NCI-H2171 (cell line): ENCODE measurements at places on chromosomes 5 and 9.

GRCh38 chr5:91074615-91075014 is 308.5 kb downstream of the ARRDC3 start:
- no peak for DNase-seq

GRCh38 chr5:73693573-73694061 is 67.6 kb downstream of the ARHGEF28 start:
- DNase-seq = no peak

DNA sequence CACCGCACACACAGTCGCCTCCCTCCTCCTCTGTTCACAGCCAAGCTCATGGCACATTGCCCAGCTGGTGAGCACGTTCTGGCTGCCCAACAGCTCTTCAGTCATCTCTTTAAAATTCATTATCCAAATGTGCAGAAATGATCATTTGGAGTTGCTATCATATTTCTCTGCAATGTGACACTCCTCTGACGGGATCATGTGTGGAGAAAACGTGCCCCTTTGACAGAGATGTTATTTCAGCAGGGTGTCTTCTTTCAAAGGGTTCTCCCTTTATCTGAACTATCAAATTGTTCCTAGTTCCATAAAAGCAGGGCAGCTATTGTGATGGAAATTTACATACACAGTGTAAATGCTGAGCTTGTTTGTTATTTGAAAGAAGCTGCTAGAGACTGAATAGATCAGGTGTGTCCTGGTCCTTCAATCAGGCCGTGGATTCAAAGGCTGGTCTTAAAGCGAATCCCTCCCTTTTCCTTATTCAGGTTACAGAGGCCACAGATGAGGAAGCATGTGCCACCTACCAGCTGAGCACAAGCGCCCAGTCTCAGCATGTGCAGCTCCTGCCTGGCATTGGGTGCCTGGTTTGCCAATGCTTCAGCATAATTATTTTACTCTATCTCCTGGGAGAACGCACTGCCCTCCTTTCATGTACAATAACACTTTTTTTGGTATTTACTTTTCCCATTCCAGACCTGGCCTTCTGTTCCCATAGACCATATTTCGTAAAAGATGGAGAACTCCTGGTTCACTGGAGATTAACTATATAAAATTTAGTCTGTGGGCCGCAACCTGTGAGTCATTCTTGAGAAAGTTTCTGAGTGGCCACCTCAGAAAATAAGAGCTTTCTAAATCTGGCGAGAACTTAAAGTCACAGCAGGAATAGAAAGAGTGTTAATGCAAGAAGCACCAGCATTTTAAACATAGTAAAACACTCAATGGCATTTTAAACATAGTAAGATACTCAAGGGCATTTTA is 433.7 kb downstream of the ENC1 start:
- DNase-seq = peak; percentile 75

DNA sequence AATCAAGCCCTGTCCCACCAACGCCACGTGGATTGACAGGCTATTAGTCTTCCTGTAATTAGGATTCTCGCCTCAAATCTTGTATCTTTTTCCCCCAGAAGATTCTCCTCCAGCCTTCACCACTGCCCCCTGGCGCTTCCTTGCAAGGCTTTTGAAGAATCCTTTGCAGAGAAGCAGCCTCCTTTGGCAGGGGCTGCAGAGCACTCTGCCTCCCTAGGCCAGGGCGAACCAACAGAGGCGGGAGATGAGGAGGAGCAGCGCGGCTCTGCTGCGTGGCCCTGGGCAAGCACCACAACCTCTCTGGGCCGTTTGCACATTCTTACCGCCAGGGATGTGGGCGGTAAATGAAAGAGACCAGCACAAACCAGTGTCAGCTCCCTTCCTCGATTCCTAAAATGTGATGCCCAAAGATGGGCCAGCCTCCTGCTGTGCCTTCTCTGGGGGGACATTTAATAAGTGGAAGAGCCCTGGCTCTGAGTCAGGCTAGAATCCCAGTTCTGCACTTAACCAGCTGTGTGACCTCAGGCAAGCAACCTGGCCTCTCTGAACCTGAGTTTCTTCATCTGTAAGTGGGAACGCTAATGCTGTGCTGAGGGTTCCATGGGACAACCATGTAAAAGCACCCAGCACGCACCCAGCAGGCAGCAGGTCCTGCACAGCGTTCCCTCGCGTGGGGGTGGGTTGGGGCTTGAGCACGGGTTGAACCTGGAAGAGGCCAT is 128.6 kb downstream of the KCNIP1 start:
- DNase-seq = no peak

GRCh38 chr9:14366076-14366475 is 52.1 kb upstream of the NFIB start:
- no peak for DNase-seq

- DNase-seq = no peak
These were observed 10.1 kb downstream of the FBXL7 start for GRCh38 chr5:15510092-15510491.

GRCh38 chr5:115985802-115986757 is 23.8 kb downstream of the LVRN start:
- DNase-seq = no peak

GRCh38 chr9:130535818-130536521 is 43.4 kb upstream of the FUBP3 start:
- DNase-seq = peak; percentile 78

- no peak for DNase-seq
These were observed 130.4 kb downstream of the DAB2IP start for GRCh38 chr9:121781701-121782464.

GRCh38 chr5:60386436-60387050 is 313.4 kb downstream of the DEPDC1B start:
- no peak for DNase-seq

DNA sequence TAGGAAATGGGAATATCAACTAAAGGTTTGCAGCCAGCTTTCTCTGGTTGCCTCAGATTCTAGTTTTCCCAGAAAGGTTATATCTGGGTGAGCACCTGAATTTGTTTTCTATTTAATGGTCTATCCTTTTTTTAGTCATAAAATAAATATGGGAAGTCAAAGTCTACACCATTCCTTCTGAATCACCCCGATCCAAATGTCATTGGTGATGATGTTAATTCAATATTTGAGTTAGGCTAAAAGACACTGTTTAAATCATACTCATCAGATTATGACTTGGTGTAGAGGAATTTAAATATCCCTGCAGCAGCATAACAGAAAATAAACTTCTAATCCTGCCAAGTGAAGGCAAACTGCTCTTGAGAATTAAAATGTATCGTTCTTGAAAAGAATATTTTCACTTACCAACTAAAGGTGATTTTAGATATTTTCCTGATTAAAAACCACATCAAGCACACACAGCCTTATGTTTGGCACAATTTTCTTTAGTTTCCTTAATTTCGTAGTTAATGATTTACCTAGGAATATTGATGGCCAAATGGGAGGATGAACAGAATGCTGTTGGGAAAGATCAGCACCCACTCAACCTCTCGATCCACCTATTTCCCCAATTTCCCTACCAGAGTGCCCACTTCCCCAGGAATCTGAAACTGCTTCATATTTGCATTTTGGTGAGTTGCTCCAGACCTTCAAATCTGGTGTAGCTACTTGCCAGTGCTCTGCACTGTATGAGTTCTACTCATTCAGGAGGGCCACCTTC is 103.1 kb upstream of the TSLP start:
- no peak for DNase-seq

DNA sequence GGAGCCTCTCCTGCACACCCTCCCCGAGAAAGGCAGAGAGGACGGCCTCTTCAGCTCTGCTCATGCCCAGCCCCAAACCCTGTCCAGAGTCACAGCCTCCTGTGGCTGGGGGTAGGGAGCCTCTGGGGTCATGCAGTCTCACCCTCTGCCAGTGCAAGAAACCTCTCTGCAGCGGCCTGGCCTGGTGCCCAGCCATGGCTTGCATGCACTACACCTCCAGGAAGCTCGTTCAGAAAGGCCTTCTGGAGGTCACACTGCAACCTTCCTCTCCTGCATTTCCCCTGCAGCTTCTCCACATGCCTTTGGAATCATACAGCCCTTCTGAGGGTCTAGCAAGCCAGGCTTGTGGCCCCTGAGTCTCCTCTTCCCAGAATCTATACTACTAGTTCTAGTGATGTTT is 17.9 kb downstream of the CSF1R start:
- no peak for DNase-seq

GRCh38 chr5:95727764-95728191 is 3.4 kb upstream of the RHOBTB3 start:
- DNase-seq = no peak

- no peak for DNase-seq
These were observed 12.7 kb downstream of the ADGRV1 start for GRCh38 chr5:90571147-90571773.

DNA sequence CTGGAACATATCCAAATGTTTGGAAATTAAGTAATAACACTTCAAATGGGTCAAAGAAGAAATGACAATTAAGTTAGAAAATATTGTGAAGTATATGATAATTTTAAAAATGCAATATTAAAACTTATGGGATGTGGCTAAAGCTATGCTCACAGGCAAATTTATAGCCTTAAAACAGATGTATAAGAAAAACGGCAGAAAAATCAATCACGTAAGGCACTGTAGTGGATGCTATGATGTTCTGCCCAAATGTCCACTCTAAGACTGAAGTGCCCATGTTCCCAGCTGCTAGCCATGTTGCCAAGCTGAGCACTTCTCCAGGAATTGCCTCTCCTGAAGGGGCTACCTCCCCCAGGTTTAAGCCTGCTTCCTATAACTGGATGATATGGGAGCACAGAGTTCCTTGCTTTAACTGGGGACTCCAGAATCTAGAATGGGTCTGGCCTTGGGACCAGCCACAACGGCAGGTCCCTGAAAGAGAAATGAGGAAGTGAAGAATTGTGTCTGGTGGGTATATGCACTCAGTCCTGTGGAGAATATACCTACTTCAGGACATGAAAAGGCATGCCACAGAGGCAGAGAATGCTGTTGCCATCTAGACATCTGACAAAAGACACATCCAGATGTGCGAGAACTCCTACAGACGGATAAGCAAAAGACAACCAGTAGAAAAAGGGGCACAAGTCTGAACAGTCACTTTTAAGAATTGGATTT is 78.2 kb upstream of the RXRA start:
- no peak for DNase-seq

DNA sequence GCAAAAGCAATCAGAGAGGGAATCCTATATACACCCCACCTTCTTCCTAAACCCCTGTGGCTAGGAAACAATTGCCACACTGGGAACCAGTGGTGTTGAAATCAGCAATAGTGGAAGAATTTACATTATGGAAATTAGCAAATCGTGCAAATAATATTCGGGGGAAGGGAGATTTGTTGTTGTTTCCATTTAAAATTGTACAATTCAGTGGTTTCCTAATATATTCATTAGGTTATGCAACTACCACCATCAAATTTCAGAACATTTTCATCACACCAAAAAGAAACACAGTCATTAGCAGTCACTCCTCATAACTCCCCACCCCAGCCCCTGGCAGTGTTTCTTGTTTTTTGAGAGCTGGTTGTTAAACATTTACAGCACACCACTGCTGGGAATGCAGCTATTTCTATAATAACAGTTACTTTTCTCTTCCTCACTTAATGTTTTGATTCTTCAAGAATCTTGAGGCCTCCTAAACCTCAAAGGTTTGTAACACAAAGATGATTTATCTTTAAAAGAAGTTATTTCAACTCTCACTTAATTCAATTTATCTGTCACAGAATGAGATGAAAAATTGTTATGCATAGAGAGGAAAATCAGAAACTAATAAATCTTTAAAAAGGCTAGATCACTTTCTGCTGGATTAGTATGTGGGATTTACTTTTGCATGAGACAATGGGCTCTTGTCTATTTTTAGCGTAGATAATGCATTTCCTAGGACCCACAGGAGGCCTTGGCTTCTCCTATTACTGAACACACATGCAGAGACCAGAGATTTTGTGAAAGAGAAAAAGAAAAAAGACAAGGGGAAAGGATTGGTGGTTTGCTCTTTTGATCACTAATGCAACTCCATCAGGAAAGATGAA is 91.8 kb upstream of the DAPK1 start:
- DNase-seq = no peak

GRCh38 chr5:72363166-72363802 is 43.1 kb downstream of the PTCD2 start:
- no peak for DNase-seq

DNA sequence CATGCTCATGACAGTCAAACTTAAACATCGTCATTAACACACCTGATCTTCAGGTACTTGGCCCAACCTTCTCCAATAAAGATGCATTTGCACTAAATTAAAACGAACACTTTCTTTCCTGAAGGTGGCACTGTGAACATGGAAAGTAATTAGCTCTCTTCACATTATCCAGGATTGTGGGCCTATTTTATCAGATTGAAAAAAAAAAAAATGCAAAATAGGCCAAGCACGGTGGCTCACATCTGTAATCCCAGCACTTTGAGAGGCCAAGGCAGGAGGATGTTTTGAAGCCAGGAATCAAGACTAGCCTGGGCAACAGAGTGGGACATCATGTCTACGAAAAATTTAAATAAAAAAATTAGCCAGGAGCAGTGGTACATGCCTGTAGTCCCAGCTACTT is 14.4 kb upstream of the CDC20B start:
- peak; percentile 49 for DNase-seq

- no peak for DNase-seq
These were observed 754.3 kb downstream of the TLE4 start for GRCh38 chr9:80326105-80326504.

DNA sequence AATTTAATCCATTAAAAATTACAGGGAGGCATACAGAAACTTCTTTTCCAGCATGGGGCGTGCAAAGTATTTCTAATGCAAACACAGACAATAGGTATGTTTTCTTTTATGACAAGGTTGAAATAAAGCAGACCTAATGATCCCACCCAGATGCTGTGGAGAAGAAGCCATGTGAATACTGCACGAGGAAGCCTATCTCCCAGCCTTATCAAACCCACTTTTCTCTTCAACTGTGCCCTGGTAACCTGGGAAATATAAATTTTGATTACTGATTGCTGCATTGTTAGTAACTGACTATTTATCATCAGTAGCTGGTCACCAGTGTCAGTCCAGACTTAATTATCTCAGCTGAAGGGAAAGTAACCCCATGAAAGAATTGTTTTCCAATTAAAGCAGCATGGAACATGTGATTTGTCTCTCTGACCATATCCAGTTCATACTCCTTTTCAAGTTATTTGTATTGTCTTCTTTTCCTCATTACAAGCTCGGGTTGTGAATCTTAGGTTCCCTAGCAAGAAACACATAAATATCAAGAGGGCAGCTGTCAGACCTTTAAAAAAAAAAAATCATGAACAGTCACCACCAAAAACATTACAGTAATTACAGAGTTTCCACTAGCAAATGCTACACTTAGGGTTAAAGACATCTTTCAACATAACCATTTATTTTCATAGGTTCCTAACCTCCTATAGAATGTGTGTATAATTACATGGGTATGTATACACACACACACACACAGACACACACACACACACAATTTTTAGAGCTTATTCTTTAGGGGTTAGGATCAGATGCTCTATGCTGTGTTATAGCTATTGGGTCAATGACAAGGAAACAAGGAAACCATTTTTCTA is 50.3 kb downstream of the SEMA6A start:
- no peak for DNase-seq

- no peak for DNase-seq
These were observed 309.1 kb downstream of the SPOCK1 start for GRCh38 chr5:137190031-137190430.

GRCh38 chr9:38339087-38339486 is 53.4 kb upstream of the ALDH1B1 start:
- no peak for DNase-seq
